ENCODE measurements at places on chromosomes 13 and 19. TPM values are rescaled to one million over a fixed set of nuclear protein-coding genes. Genes with fewer than 3 reads are reported as not detected.

DNA sequence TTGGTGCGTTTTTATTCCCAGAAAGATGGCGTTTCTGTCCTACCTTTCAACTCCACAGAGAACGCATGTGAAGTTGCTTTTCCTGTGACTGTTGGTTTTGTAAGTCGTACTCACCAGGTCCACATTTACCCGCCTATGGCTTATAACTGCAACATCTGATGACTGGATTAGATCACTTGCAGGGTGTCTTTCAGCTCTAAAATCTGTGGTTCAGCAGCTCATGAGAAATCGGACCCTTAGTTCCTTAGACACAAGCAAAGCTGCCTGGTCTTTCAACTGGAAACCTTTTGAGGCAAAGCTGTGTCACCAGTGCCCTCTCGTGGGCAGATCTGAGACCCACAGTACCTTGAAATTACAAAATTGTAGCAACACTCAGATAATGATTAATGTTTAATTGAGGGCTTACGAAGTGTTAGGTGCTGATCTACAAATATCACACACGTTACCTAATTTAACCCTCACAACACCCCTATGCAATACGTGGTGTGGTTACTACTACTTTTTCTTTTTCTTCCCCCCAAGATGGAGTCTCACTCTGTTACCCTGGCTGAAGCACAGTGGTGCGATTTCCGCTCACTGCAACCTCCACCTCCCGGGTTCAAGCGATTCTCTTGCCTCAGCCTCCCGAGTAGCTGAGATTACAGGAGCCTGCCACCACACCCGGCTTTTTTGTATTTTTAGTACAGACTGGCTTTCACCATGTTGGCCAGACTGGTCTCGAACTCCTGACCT is 65.4 kb downstream of the RUBCNL start:
- no peak overlapping the region for H3K4me3 ChIP-seq
- peak; percentile 19 for DNase-seq
- no peaks in the 10 kb centered on the region for H3K4me1 ChIP-seq

DNA sequence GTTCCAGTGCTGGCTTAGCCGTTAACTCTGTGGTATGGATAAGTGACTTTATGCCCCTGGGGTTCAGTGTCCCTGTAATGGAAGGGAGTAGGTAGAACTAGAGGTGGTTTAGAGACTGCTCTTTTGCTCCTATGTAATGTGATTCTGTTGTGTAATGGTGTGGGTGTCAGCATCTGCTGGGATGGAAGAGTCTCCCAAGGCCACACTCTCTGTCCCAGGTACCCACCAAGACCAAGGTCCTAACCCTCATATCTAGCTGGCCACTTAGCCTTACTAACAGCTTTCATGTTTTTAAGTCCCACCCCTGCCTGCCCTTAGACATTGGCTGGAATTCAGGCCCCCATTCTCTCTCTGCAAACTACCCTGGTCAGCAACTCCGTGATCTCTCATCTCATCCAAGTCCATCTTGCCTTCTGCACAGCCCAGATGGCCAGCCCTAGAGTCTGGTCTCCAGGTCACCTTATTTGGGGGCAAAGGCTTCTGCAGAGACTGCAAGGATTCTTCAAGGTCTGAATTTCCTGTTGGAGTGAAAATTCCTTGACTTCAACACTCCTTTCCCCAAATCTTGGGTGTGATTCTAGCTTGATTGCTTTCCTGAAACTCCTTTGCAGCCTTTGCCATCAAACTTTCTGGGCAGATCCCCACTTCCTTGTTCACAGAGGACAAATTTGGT is 48.4 kb downstream of the SERP2 start:
- no peaks in the 10 kb centered on the region for H3K27me3 ChIP-seq
- peaks cover 3% of the 10 kb centered on the region for H3K36me3 ChIP-seq

GRCh38 chr13:32098272-32098671 is 66.7 kb downstream of the FRY start:
- no peaks in the 10 kb centered on the region for H3K4me1 ChIP-seq
- H3K36me3 ChIP-seq: peaks cover 5% of the 10 kb centered on the region
- H3K27ac ChIP-seq: no peak overlapping the region
- no peak for DNase-seq

DNA sequence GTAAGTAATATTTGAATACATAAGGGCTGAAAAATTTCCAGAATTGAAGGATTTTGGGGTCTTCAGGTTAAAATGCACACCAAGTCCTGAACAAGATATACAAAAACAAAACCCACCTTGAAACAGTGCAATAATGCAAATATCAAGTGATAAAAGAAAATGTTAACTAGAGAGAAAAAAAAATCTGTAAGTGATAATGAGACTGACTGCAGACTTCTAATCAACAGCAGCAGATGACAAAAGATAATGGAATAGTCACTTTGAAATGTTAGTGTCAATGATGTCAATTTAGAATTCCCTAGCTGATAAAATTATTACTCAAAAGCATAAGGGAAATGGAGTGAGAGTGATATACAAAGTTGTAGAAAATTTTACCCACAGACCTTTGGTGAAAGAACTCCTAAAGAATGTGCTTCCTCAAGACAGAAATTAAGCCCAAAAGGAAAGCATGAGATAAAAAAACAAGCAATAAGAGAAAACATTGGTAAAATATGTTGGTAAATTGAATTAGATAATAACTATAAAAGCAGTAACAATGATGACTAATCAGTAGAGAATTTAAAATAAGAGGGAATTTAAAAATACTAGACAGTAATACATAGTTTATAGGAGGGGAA is 12.4 kb upstream of the DGKH start:
- H3K4me1 ChIP-seq: peaks cover 11% of the 10 kb centered on the region
- H3K4me3 ChIP-seq: no peak overlapping the region
- H3K27ac ChIP-seq: no peak overlapping the region
- H3K36me3 ChIP-seq: no peaks in the 10 kb centered on the region
- H3K27me3 ChIP-seq: no peaks in the 10 kb centered on the region

DNA sequence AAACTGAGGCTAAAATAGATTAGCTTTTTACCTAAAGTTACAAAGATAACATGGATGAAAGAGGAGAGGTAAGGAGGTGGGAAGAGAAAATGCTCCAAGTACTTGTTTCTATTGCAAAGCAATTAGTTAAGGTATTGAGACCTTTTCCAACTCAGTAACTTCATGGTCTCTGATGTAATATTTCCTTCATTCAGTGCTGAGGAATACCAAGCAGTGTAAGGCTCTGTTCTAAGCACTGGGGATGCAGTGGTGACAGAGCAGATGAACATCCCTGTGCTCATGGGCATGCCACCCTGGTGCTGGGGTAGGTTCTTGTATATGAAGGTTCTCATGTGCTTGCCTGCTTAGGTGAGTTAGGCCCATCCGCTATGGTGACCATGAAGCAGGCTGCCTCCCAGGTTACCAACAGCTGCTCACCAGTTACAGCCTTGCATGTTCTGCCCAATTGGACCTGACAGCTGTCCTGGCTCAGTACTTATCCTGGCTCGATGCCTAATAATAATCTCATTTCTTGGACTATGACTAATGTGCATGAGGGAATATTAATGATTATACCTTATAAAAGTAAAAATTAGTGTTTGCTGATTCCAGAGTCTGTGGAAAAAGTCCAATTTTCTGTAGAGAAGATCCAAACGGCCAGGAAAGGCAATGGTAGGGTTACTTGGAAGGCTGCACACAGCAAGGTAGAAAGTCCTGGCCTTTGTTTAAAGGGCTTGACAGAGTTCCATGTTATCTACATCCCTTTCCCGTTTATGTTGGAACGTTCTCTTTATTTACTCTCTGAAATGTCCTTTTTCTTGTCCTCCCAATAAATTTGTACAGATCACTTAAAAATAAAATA is 48.3 kb downstream of the LATS2 start:
- no peak overlapping the region for H3K27ac ChIP-seq
- H3K4me1 ChIP-seq: peaks cover 28% of the 10 kb centered on the region
- no peak for DNase-seq
- H3K4me3 ChIP-seq: no peak overlapping the region
- no peaks in the 10 kb centered on the region for H3K27me3 ChIP-seq
- H3K36me3 ChIP-seq: no peaks in the 10 kb centered on the region

GRCh38 chr19:53161123-53161522 is 2.3 kb upstream of the ZNF347 start:
- no peak overlapping the region for H3K27ac ChIP-seq
- H3K4me3 ChIP-seq: no peak overlapping the region
- H3K4me1 ChIP-seq: peaks cover 11% of the 10 kb centered on the region
- no peaks in the 10 kb centered on the region for H3K27me3 ChIP-seq
- DNase-seq: no peak

DNA sequence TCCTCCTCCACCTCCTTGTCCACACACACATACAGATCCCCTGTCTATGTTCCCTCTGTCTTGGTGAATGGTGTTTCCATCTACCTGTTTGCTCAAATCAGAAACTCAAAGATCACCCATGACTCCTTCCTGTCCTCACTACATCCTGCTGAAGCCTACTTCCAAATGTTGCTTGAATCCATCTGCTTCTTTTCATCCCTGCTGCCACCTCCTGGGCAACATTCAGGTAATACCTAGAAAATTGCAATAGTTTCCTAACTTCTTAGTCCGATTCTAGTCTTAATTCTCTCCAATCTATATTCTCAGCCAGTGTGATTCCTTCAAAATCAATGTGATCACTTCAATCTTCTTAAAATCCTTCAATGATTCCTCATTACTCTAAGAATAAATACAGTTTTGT is 155.5 kb upstream of the STARD13 start:
- H3K4me1 ChIP-seq: no peaks in the 10 kb centered on the region
- H3K36me3 ChIP-seq: no peaks in the 10 kb centered on the region
- DNase-seq: peak; percentile 72
- H3K4me3 ChIP-seq: no peak overlapping the region

DNA sequence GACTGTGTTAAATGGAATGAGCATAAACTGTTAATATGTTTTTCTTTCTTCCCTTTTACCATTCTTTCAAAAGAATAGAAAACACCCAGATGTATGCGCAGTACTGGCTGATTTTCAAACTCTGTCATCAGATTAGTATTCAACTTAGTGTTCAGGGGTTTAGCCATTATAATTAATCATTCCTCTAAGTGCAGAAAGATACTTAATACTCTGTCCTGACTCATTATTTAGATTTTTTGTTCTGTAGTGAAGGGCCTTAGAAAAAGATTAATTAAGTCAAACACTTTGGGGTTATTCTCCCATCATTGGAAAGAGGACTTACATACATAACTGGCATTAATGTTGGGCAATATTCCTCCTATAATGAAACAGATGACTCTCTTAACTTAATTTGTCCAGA is 1316.7 kb upstream of the SLC10A2 start:
- H3K4me3 ChIP-seq: no peak overlapping the region
- no peak for DNase-seq
- no peaks in the 10 kb centered on the region for H3K4me1 ChIP-seq
- H3K27me3 ChIP-seq: no peaks in the 10 kb centered on the region

DNA sequence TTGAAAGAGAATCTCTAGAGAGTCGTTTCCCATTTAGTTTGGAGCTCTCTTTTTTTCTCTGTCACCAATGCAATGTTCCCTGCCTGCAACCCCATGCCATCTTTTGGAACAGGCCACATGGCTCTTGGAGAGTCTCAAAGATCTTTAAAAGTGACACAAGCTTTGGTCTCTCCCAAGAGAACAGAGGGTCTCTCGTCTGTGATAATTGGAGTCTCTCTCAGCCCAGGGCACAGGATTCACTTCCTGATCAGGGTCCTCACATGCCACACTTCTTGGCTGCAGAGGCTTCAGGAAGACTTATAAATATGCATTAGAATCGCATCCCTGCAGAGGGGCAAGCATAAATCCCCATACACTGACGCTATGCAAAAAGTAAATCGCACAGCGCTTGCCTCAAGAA is 240.5 kb downstream of the IRS2 start:
- DNase-seq: peak; percentile 34
- H3K36me3 ChIP-seq: no peaks in the 10 kb centered on the region
- no peaks in the 10 kb centered on the region for H3K4me1 ChIP-seq

DNA sequence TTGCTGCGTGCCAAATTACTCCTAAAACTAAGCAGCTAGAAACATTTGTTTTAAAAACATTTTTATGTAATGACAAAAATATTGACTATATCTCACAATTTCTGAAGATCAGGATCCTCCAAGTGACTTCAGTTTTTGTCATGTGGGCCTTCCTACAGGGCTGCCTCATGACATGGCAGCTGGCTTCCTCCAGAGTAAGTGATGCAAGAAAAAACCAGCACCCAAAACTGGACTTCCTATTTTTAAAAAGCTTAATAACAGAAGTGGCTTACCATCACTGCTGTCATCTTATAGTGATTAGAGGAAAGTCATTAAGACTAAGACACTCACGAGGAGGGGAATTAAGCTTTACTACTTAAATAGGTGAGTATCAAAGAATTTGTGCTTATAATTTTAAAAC is 681.7 kb downstream of the PCDH17 start:
- DNase-seq: no peak
- H3K36me3 ChIP-seq: no peaks in the 10 kb centered on the region
- H3K27me3 ChIP-seq: no peaks in the 10 kb centered on the region

GRCh38 chr13:113491418-113491883 is 940 bp upstream of the DCUN1D2 start:
- H3K4me1 ChIP-seq: peaks cover 31% of the 10 kb centered on the region
- peak overlapping the region; percentile 59 for H3K27ac ChIP-seq
- peaks cover 13% of the 10 kb centered on the region for H3K36me3 ChIP-seq
- H3K27me3 ChIP-seq: no peaks in the 10 kb centered on the region
- DNase-seq: no peak

DNA sequence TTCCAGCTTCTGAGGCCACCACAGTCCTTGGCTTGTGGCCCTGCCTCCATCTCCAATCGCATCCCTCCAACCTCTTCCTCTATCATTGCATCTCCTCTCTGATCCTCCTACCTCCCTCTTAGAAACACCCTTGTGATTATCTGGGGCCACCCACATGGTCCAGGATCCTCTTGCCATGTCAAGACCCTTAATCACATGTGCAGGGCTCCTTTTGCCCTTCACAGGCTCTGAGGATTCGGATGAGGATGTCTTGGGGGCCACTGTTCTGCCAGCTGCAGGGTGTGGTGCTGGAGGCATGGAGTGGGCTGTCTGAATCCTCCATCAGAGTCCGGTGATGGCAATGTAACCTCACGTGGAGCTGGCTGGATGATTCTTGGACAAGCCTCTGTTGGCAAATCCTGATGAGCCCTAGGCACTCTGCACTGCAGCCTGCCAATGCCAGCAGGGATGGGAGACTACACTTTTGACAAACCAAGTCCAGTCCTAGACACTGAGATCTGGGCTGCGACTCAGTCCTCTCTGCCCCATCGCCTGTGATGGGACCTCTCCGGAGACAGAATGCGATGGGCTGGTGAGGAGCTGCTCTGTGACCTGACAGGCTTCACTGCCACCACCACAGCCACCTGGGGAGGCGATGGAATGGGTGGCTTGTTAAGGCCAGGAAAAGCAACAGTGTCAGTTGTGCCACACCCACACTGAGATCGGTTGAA is 61.2 kb downstream of the CCDC70 start:
- peaks cover 15% of the 10 kb centered on the region for H3K36me3 ChIP-seq
- H3K4me1 ChIP-seq: no peaks in the 10 kb centered on the region
- no peak overlapping the region for H3K27ac ChIP-seq
- H3K4me3 ChIP-seq: no peak overlapping the region
- no peak for DNase-seq
- H3K27me3 ChIP-seq: no peaks in the 10 kb centered on the region

Gene C1QTNF9
- total RNA-seq: 0.20 TPM

Gene GJA3
- total RNA-seq: 1.6 TPM

Gene PRTN3
- total RNA-seq: 37.1 TPM

Gene ELSPBP1
- not detected for total RNA-seq

Gene ZNF415
- total RNA-seq: 35.0 TPM

Gene ADGRE3
- not detected for total RNA-seq

Gene SPRED3
- 1.9 TPM for total RNA-seq

Gene ATP8B3
- 2.1 TPM for total RNA-seq

All from spinal cord (tissue), 10 donors.